ENCODE measurements at places on chromosomes 13 and 19. TPM values are rescaled to one million over a fixed set of nuclear protein-coding genes. Genes with fewer than 3 reads are reported as not detected.

GRCh38 chr13:75645141-75645540 lies 9.0 kb downstream of the LMO7 start:
- no peak for DNase-seq

DNA sequence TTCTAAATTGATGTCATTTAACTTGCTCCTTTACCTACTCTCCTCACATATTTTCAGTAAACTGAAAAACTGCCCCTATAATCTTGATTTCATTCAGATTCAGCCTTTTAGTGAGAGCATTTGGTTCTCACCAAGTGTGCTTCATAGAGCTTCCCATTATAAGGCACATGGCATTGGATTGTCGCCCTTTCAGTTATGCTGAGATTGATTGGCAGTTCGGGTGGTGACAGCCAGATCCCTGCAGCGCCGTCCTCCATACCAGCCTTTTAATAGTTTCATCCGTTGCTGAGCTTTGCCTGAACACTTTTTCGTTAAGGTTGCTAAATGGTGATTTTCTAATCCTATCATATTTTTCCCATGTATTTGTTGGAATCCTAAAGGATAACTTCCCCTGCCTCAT lies 80.4 kb downstream of the DHRS12 start:
- DNase-seq = no peak

GRCh38 chr13:76175961-76176725 lies 540.0 kb downstream of the LMO7 start:
- no peak for DNase-seq

PEAK3 gene
- polyA plus RNA-seq = 0.08 TPM

- DNase-seq = no peak
Observed at GRCh38 chr13:76319921-76320320, 566.3 kb downstream of the KCTD12 start.

DNA sequence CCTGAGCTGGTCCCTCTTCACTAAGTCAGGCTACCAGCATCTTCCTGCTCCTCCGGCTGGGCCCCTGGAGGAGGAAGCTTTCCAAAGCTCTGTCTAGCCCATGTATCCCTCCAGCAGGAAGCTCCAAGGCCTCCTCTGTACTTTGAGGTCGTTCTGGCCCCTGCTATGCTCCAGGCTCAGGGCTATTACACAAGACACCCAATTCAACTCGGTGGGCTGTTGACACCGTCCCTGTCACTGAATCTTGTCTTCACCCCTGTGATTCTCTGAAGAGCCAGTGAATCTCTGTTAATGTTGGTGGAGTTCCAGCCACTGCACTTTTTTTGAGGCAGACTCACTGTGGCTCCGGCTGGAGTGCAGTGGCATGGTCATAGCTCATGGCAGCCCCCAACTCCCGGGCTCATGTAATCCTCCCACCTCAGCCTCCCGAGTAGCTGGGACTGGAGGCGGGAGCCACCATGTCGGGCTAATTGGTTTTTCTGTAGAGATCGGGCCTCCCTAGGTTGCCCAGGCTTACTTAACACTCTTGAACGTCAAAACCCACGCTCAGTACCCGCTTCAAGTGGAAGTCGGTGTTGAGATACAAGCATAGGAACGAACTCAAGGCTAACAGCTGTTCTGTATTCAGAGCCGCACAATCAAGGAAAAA lies 512 bp upstream of the REX1BD start:
- DNase-seq = no peak

DNA sequence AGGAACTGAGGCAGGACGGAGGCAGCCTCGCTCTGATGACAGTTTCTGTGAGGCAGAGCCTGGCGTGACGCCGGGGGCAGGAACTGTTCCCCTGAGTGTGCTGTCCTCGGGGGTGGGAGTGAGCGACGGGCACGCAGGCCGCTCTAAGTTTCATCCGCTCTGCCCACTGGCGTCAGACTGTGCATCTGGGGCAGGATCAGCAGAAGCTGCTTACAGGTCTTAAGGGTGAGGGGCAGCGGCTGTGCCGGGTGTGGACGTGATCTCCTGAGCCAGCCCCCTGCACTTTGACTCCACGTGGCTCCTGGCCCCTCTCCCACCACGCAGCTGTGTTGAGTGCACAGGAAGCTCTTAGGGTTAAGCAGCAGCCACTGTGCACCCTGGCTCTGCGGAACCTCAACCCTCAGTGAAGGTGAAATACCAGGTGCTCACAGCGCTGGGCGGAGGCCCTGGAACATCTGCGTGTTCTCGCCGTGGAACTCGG lies 1.5 kb downstream of the GRK1 start:
- no peak for DNase-seq

GJB2 gene
- 4.5 TPM for polyA plus RNA-seq

GRCh38 chr13:112916296-112916695 lies 52.7 kb upstream of the MCF2L start:
- no peak for DNase-seq
